Effector memory CD4-positive, alpha-beta T cell (primary cell): ENCODE measurements at places on chromosomes 13 and 19.

DNA sequence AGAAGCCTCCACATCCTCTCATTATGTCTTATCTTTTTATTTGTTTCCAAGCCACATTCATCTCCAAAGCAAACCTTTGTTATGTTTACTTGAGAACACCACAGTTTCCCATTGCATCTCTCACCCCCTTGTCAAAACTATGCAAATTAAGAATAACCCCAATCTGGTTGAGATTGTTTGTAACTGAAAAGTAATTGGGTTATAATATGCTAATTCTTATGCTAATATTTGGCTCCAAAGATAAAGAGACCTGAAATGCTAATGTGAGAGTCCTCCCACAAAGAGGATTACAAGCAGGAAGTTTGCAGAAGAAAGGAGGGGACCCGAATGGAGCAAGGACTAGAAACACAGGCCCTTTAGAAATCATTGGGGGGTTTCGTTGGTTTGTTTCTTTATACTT, 92.9 kb upstream of the UBL3 start:
- no peak for DNase-seq

- no peak for DNase-seq
Measured at GRCh38 chr13:102000764-102001163, 401.1 kb downstream of the FGF14 start.

DNA sequence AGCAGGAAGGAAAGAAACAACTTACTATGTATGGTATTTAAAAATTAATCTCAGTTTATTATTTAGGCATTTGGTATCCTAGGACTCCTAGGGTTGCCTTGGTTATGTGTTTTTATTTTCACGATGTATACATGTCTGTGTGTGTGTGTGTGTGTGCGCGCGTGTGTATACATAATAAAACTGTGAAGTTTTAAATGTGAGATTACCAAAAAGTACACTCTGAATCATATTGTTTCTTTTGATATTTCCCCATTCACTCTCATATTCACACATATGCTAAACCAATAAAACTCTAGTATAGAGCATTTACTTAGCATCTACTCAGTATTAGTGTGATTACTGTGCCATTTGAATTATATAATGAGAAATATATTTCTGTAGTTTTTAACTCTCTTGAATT, 30.8 kb upstream of the NDFIP2 start:
- no peak for DNase-seq

DNA sequence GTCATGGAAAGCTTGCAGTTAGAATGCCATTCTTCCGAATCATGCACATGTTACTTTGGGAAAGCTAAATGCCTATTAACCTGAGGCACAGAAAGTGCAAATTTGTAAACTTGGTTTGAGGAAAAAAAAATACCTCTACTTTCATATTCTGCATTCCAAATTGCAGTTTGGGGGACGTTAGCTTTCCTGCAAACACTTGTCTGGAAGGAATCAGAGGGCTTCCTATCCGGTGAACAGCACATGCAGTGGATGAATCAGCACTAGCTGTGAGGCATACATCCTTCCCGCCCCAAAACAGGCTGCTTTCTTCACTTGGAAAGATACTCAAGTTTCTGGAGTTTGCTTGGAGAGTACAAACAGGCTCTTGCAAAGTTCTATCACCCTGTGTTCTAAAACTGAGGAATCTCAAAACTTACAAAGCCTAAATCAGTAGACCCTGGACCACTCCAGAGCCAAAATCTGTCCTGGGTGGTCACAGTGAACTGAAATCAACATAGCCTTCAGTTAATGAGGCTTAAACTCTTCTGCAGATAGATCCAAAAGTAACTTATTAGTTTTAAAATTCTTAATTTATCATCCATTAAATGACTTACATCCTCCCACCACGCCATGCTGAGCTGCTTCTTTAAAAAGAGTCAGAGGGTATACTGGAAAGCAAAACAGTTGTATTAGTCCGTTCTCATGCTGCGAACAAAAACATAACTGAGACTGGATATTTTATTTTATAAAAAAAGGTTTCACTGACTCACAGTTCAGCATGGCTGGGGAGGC, 802.3 kb upstream of the ARGLU1 start:
- no peak for DNase-seq

- DNase-seq: no peak
Measured at GRCh38 chr19:15072930-15073647, 8.9 kb upstream of the OR1I1 start.

DNA sequence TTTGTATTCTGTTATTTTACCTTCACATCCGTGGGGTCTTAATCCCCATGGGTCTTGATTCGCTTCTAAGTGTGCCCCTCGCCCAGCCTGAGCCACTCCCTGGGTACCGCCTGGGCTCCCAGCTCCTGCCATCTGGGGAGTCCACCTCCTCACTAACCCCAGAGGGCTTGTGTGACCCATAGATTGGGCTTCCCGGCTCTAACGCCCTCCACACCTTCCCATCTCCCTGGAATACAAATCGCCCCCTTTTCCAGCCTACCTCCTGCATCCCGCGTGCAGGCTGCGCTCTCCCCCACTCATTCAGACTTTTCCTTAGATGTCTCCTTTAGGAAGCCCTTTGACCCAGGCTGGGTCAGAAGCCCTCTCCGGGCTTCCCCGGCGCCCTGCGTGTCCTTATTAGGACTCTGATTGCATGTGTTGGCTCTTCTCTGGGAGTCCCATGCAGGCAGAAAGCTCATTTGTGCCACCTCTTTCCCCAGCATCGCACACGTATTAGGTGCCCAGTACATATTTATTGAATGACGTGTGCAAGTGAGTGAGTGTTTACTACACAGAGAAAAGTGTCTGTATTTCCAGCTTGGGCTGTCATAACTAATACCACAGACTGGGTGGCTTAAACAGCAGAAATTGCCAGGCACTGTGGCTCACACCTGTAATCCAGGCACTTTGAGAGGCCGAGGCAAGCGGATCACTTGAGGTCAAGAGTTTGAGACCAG, 757 bp downstream of the CCDC124 start:
- no peak for DNase-seq

DNA sequence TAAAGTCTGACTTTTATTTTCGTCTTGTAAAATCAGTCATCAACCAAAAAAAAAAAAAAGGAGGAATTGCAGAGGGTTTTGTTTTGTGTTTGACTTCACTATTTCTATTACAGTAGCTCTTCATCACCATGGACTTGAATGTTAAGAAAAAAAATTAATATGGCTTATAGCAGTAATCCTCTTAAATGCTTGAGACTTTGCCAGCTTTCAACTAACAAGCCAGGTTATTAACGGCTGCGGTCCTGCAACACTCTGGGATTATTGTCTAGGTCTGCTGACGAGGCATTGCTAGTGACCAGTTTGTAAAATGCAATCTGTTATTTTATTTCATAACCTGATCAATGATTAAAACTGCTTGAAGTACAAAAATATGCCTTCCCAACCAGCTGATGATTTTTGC, 647.2 kb upstream of the KLHL1 start:
- no peak for DNase-seq

DNA sequence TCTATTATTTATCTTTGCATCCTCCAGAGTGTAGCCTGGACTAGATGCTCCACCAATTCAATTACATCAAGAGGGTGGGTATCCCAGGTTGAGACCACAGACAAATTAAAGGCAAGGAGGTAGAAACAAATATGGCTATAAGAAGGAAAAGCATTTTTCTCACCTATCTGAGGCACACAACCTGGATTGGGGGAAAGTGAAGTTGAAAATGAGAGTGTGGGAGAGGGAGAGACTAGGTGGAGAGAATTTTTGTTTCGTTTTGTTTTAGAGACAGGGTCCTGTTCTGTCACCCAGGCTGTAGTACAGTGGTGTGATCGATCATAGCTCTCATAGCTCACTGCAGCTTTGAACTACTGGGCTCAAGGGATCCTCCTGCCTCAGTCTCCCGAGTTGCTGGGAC, 5.8 kb upstream of the PRODH2 start:
- DNase-seq: no peak

DNA sequence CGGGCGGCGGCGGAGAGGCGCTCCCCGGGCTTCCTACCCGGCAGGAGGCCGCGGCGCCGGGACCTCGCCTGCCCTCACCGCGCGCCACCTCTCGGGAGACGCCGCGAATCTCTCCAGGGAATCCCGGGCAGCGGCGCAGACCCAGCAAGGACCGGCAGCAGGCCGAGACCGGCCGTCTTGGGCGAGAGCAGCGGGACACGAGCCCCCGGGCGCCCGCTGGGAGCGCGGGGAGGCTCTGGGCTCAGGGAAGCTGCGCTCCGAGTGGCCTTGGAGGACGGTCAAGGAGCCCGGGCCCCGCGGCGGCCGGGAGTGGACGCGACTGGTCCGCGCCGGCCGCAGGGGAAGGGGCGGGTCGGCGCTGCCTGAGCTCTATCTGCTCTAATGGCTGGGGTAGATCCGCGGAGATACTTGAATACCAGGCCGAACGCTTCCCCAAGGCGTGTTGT, 14.7 kb downstream of the CDX2 start:
- no peak for DNase-seq

- DNase-seq: no peak
Measured at GRCh38 chr19:49224879-49225278, 67.3 kb downstream of the TRPM4 start.

DNA sequence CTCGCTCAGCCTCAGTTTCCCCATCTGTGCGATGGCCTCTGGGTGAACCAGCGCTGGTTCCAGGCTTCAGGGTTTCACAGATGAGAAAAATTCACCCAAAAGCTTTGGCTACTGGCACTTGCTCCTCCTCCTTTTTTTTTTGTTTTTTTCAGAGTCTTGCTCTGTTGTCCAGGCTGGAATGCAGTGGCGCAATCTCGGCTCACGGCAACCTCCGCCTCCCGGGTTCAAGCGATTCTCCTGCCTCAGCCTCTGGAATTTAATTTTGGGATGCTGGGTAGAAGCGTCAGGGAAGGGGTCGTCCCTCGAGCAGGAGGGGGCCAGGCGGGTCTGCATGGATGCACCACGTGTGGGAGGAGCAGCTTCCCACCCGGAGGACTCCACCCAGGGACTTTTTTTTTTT, 7.0 kb downstream of the PRSS57 start:
- no peak for DNase-seq

- no peak for DNase-seq
Measured at GRCh38 chr13:80881034-80881433, 540.1 kb upstream of the SPRY2 start.

DNA sequence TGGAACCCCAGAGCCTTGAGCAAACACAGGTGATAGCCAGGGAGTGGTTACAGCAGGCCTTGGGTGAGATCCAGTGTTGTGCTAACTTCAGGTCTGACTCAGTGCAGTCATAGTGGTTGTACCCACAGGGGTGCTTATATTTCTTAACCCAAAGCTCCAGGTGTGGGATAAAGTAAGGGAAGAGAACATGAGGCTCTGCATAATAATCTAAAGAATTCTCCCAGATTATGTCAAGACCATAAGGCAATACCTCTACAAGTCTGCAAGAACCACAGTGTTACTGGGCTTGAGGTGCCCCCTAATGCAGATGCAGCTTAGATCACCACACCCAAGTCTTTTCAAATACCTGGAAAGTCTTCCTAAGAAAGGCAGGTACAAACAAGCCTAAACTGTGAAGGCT, 485.4 kb downstream of the RFC3 start:
- DNase-seq: no peak

- peak; percentile 4 for DNase-seq
Measured at GRCh38 chr19:5292822-5293611, 47.6 kb downstream of the PTPRS start.

DNA sequence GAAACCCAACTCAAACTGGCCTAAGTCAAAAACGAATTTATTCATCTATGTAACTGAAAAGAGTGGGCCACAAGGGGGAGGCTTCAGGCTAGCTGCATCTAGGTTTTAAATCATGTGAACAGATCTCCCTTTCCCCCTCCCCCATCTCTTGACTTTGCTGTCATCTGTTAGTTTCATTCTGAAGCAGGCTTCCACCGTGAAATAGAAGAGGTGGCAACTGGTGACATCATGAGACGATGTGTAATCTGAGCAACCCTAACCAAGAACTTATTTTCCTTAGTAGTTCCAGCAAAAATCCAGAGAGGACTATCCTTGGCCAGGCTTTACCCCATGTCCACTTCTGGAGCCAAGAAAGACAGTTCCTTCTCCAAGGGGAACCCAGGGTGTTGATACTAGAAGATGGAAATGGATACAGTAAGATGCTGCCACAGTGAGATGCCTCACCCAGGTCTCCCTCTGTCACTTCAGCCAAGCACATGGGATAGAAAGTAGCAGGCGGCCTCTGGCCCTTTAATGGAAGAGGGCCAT, 9.4 kb downstream of the SAMD4B start:
- DNase-seq: no peak

- no peak for DNase-seq
Measured at GRCh38 chr19:7098096-7098495, 28.6 kb downstream of the ZNF557 start.

DNA sequence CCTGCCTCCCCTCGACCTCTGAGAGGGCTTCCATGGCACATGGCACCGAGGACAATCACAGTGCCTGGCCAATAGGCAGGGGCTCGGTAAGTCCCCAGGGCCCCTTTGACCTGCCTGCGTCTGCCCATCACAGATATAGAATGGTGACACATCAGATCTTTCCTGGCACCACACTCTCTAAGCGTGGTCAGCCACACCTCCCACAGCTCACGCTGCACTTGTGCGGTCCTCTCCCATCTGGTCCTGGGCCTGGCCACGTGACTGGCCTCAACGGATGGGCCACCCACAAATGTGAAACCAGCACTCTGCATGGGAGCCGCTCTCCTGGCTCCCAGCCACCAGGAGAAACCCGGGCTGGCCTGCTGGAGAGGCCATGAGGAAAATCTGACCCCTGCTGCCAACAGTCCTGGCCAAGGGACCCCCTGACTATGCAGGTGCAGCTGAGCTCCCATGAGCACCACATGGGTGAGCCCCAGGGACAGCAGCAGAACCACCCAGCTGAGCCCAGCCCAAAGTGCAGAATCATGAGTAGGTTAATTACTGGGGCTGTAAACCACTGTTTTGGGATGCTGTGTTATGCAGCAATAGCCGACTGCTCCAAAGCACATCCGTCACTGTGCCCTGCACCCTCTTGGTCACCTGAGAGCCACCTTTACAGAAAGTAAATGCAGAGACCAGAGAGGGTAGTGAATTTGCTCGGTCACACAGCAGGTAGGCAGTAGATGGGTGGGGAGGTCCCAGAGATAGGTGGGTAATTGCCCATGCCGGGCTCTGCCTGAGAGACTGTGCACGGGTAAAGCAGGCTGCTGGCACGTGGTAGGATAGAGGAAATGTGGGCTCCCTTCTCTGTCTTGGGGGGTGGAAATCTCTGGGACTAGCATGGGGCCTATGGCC, 9.7 kb upstream of the MEF2B start:
- DNase-seq: no peak

- DNase-seq: no peak
Measured at GRCh38 chr19:7661744-7662538, 6.9 kb upstream of the RETN start.
